ENCODE measurements at places on chromosomes 1 and 21.

- DNase-seq, result peak; percentile 22
These were observed 22.8 kb downstream of the WDR26 start for GRCh38 chr1:224411766-224412165.

- no peak for DNase-seq
These were observed 25.7 kb downstream of the VPS26C start for GRCh38 chr21:37241426-37241825.

DNA sequence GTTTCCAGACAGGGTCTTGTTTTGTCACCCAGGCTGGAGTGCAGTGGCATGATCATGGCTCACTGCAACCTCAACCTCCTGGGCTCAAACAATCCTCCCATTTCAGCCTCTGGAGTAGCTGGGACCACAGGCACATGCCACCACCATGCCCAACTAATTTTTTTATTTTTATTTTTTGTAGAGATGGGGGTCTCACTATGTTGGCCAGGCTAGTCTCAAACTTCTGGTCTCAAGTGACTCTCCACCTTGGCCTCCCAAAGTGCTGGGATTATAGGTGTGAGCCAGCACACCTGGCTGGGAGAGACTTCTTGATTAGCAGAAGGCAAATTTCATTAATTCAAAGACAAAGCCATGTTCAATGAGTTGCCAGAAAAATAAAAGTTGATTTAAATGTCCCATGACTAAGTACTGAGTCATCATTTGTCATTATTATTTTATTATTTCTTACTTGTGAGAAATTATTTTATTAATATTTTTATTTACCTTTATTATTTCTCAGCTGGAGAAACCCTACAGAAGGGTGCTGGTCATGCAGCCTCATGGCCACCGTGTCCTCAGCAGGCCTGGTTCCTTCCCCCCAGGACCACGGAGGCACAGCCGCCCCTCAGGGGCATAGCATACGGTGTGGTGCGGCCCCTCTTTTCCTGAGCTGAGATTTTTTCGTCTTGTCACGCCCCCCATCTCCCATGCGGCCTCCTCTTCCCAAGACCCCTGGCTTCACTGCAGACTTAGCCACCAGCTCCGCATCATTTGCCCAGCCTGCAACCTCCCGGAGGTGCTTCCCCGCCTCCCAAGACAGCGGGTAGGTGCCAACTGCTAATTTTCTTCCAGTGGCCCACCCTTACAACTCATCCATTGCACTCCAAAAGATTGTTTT is 55.3 kb upstream of the SIM2 start:
- DNase-seq, result peak; percentile 24

- DNase-seq, result no peak
These were observed 37.5 kb downstream of the CDC42BPA start for GRCh38 chr1:227280836-227281235.

GRCh38 chr1:70628973-70629372 is 217.9 kb downstream of the CTH start:
- DNase-seq, result no peak

DNA sequence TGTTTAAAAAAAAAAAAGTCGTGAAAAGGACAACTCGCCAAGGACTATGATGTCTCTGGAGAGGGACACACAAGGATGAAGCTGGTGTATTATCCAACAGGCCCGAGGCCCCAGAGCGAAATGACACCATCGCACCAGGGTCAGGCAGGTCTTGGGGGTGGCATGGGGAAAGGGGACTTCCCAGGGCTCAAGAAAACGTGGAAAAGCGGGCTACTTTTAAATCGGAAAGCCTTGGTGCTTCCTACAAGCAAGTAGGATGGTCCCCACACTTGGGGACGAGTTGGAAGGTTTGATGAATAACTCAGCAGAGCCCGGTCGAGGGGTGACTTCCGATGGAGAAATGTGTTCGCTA is 505 bp upstream of the GNPAT start:
- peak; percentile 22 for DNase-seq

DNA sequence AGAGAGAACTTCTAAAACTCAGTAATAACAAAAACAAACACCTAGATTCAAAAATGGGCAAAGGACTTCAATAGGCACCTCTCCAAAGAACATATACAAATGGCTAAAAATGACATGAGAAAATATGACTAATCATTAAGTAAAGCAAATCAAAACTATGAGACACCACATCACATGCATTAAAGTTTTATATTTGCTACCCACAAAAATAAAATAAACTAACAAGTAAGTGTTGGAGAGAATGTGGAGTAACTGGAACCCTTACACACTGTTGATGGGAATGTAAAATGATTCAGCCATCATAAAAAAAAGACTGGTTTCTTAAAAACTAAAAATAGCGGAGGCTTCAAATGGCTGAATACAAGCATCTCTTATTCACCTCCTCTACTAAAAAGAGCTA is 262.1 kb upstream of the PKN2 start:
- no peak for DNase-seq

GRCh38 chr1:12067900-12068821 is 5.1 kb downstream of the TNFRSF8 start:
- peak; percentile 81 for DNase-seq

GRCh38 chr21:35197992-35198431 is 148.9 kb upstream of the RUNX1 start:
- DNase-seq, result peak; percentile 95

DNA sequence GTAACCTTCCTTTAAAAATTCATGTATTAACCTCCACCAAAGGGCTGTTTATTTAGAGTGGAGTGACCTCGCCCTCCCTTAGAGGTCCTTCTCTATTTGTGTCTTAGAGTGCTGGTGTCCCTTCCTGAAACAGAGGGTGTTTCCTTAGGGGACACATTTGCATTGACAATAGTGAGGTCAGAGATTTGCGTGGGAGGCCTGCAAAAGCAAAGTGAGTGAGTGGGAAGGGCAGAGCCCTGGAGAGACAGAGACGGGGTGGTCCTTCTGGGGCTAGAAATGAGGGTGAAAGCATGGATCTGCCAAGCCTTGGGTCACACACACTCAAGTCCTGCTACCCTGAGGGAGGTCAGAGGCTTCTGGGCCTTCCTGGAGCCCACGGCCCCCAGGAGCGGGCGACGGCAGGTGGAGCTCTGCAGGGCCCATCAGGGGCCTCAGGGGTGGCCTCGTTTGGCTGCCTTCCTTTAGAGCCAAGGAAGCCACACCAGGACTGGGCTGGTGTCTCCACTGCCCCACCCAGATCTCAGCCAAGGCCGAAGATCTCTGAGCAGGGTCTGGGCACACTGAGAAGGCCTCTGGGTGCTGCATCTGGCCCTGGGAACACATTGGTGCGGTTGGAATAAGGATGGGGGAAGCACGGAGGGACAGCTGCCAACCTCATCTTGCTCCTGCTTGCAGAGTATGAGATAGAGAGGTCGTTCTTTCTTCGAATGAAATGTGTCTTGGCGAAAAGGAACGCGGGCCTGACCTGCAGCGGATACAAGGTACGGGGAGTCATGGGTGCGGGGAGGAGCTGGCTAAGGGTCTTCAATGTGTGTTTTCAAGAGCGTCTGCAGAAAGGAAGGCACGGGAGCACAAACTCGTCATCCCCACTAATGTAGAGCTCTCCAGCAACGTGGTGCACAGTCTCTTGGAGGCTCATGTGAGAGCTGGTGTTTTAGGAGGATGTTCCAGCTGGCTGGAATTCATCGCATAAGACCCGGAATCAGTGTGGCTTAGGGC is 23.8 kb downstream of the SIM2 start:
- no peak for DNase-seq
